Fibroblast of skin of left biceps (primary cell): ENCODE measurements at places on chromosomes 11 and 22.
A peak's percentile ranks its signal among the peaks of the same experiment; 100 is the strongest.

GRCh38 chr22:47573141-47573540, 810.7 kb downstream of the TBC1D22A start:
- no peak for DNase-seq

GRCh38 chr11:29214833-29215232, 802.0 kb downstream of the KCNA4 start:
- DNase-seq = no peak

GRCh38 chr11:126345759-126346585, 9.5 kb upstream of the ST3GAL4 start:
- no peak for DNase-seq

DNA sequence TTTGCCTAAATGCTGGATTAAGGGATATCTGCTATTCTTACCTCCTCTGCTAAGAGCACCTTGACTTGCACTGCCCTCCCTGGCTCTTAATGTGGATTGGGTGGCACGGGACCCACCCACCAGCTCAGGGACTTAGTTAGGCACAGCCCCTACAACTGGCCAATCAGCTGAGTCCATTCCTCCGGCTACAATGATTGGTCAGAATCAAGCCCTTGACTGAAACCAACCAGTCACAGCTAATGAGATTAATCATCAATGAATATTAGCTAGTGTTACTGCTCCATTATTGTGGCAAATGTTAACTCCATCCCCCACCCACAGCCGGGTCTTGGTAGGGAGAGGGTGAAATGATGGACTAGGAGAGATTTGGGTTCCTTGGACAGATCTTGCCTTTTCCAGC, 328.0 kb downstream of the MN1 start:
- DNase-seq = no peak

GRCh38 chr11:105034813-105035620, at the start of gene CASP1:
TSS of gene CASP1 (minus strand) at chr11:105035144. CDS start at chr11:105035113, 31 bp downstream.
- DNase-seq = peak; percentile 64

- no peak for DNase-seq
These were observed 27.1 kb upstream of the GRK2 start for GRCh38 chr11:67238894-67239782.

GRCh38 chr22:37196539-37197450, 8.7 kb upstream of the C1QTNF6 start:
- DNase-seq = peak; percentile 41

- no peak for DNase-seq
These were observed 4.4 kb upstream of the DDX17 start for GRCh38 chr22:38510416-38510970.

GRCh38 chr11:48008951-48009270, 28.6 kb downstream of the PTPRJ start:
- DNase-seq = no peak

DNA sequence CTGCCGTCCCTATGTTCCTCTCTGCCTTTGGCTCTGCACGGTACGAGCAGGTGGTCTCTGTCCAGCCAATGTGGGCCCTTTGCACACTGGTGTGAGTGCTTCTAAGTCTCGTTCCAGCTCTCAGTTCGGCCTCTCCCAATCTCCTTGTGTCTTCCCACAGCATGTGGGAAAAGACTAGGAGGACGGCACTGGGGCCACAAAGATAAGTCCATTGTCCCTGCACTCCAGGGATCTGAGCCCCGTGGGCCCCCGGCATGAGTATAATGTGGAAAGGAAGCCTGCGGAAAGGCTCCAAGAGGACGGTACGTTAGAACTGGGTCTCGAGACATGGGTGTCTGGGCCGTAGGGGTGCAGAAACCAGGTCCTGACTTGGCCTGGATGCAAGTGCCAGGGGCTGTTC, 16.4 kb downstream of the MYEOV start:
- no peak for DNase-seq

- DNase-seq = no peak
These were observed 150.7 kb downstream of the BRD1 start for GRCh38 chr22:49676783-49677494.

DNA sequence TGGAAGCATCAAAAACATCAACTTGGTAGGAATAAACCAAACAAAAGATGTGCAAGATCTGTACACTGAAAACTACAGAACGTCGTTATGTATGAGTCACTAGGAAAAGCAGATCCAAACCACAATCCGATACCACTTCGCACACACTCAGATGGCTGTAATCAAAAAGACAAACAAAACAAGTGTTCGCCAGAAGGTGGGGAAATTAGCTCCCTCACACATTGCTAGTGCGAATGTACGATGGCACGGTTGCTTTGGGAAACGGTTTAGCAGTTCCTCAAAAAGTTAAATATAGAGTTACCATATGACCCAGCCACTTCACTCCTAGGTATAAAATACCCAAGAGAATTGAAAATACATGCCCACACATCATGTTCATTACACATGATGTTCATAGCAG, 14.8 kb upstream of the CARD10 start:
- peak; percentile 47 for DNase-seq

GRCh38 chr11:33920838-33921613, 29.1 kb upstream of the LMO2 start:
- peak; percentile 58 for DNase-seq

DNA sequence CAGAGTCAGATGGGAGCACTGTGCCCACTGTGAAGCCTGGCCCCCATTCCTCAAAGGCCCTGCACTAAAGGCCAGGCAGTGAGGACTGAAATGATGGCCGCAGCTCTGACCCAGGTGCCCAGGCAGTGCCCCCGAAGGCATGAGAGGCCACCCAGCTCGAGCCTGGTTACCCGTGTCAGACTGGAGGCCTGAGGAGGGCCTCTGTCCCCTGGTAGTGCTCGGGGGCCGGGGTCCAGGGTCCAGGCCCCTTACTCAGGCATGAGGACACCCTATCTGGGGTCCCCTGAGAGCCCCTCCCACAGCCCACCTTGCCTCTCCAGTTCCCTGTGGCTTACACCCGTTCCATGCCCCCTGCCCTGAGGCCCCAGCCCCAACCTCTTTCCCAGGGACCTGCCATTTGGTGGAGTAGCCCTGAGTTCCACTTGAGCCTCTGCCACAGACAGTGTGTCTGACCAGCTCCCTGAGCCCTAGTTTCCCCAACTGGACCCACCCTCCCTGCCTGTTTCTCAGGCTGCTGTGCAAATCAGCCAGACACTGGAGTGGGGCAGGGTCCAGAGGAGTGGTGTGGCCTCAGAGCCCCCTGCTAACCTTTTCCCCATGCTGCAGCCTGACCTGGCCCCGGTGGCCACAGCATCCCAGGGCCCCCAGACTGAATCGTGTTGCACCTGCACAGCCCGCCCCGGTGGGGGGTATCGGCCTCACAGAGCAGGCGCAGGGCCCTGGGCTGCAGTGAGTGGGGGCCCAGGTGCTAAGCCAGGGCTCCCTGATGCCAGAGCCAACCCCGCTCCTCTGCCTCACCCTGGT, 10.8 kb upstream of the ANKRD13D start:
- no peak for DNase-seq
